Small intestine (tissue), 16 donors: ENCODE measurements at places on chromosomes 6 and 20. TPM values are rescaled to one million over a fixed set of nuclear protein-coding genes. Genes with fewer than 3 reads are reported as not detected.
A peak's percentile ranks its signal among the peaks of the same experiment; 100 is the strongest.

DNA sequence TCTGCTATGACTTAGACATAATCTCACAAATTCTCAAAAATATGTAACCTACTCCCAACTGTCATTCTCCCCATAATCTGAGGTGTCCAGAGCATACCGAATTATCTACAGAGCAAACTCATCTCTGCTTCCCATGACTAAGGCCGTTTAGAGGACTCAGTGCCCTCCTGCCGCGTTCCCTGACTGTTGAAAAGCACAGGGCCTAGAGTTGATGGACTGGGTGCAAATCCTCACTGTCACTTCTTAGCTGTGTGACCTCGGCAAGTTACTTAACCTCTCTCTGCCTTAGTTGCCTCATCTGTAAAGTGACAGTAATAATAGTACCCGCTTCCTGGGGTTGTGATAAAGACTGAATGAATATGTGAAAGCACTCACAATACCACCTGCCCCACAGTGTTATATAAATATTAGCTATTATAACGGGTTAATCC, 4.7 kb upstream of the TUBB2A start:
- H3K27ac ChIP-seq: peak overlapping the region; percentile 96
- H3K36me3 ChIP-seq: no peaks in the 10 kb centered on the region
- H3K27me3 ChIP-seq: no peaks in the 10 kb centered on the region
- H3K4me3 ChIP-seq: peak overlapping the region; percentile 54
- no peak for DNase-seq

- H3K27ac ChIP-seq: no peak overlapping the region
- no peaks in the 10 kb centered on the region for H3K27me3 ChIP-seq
Observed at GRCh38 chr6:105873211-105873704, 212.9 kb upstream of the PRDM1 start.

DNA sequence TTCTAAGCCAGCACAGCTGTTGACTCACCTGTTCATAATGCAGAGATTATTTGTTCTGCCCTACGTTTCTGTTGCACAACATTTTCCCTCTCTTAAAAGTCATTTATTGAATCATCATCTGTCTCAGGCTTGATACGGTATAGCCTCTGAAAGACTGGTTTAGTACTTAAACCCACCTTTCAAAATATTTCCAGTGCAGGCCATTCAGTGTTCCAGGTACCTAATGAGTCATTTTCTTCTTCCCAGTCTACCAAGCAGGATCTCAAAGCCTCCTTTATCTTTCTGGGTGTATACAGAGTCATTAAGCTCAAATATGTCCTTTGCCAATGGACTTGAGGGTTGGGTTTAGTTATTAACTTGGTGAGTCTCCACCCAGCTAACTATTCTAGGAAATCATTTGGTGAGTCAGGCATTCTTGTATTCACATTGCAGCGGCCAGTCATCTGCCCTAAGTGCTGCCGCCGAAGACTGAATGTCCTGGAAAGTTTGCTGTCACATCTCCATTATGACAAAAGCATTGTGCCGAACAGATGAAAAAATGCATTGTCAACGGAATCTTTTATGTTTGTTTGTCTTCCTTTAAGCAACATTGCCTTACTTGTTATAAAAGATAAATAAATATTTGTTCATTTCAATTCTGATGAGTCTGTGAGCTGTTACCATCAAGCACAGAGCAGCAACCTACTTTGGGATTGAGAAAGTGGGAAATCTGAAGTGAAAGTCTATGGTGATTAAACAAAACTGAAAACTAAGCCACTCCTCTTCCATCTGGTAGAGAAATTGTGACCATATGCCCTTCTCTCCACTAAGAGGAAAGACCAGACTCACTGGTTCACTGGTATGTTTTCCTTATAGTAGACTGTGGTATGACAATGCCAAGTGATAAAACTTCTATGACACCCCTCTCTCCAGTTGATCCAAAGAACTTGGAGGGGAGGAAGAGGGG, 14.3 kb upstream of the FAM135A start:
- H3K36me3 ChIP-seq: no peaks in the 10 kb centered on the region
- DNase-seq: peak; percentile 93
- peak overlapping the region; percentile 81 for H3K27ac ChIP-seq
- H3K4me1 ChIP-seq: no peaks in the 10 kb centered on the region

DNA sequence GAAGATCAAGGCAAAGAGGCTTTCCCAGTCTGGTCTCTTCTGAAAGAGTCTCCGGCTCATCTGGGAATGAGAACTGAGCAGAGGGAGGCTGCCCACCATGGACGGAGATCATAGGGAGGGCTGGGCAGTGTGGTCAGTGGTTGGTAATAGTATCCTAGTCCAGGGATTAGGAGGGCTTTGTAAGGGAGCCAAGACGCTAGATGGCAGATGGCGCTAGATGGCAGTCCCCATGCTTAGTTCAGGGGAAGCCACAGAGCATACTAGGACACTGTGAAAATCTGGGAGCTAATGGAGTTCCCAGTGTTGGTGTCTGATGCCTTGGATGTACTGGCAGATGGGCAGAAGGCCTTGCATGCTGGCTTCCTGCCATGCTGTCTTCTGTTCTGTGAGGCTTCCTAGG, 21.7 kb upstream of the DAAM2 start:
- no peak overlapping the region for H3K4me3 ChIP-seq
- H3K27me3 ChIP-seq: no peaks in the 10 kb centered on the region
- H3K4me1 ChIP-seq: no peaks in the 10 kb centered on the region
- H3K27ac ChIP-seq: no peak overlapping the region
- no peaks in the 10 kb centered on the region for H3K36me3 ChIP-seq

- no peaks in the 10 kb centered on the region for H3K27me3 ChIP-seq
- no peaks in the 10 kb centered on the region for H3K4me1 ChIP-seq
- DNase-seq: no peak
- no peak overlapping the region for H3K4me3 ChIP-seq
- no peak overlapping the region for H3K27ac ChIP-seq
- H3K36me3 ChIP-seq: no peaks in the 10 kb centered on the region
Observed at GRCh38 chr6:15577550-15578171, 85.2 kb downstream of the DTNBP1 start.

- peak overlapping the region; percentile 46 for H3K4me3 ChIP-seq
- no peaks in the 10 kb centered on the region for H3K27me3 ChIP-seq
- H3K36me3 ChIP-seq: no peaks in the 10 kb centered on the region
- no peak for DNase-seq
- no peaks in the 10 kb centered on the region for H3K4me1 ChIP-seq
Observed at GRCh38 chr20:8132484-8133309, 631 bp downstream of the PLCB1 start.

GRCh38 chr20:561437-562231, 18.0 kb upstream of the CSNK2A1 start:
- peak; percentile 78 for DNase-seq
- no peak overlapping the region for H3K4me3 ChIP-seq
- H3K36me3 ChIP-seq: no peaks in the 10 kb centered on the region
- peaks cover 4% of the 10 kb centered on the region for H3K27me3 ChIP-seq
- no peak overlapping the region for H3K27ac ChIP-seq

- H3K27me3 ChIP-seq: peaks cover 23% of the 10 kb centered on the region
- H3K4me1 ChIP-seq: peaks cover 6% of the 10 kb centered on the region
- H3K4me3 ChIP-seq: no peak overlapping the region
Observed at GRCh38 chr20:63578224-63579016, 4.4 kb upstream of the HELZ2 start.

- no peaks in the 10 kb centered on the region for H3K4me1 ChIP-seq
- no peak overlapping the region for H3K27ac ChIP-seq
- no peaks in the 10 kb centered on the region for H3K36me3 ChIP-seq
- no peak overlapping the region for H3K4me3 ChIP-seq
- DNase-seq: no peak
Observed at GRCh38 chr20:10619427-10619826, 54.4 kb downstream of the JAG1 start.

- H3K27me3 ChIP-seq: no peaks in the 10 kb centered on the region
- H3K27ac ChIP-seq: no peak overlapping the region
- DNase-seq: peak; percentile 52
- H3K4me1 ChIP-seq: no peaks in the 10 kb centered on the region
Observed at GRCh38 chr6:5866547-5867051, 140.1 kb downstream of the NRN1 start.

- no peaks in the 10 kb centered on the region for H3K27me3 ChIP-seq
- no peaks in the 10 kb centered on the region for H3K4me1 ChIP-seq
- DNase-seq: no peak
- peaks cover 42% of the 10 kb centered on the region for H3K36me3 ChIP-seq
- H3K27ac ChIP-seq: no peak overlapping the region
- H3K4me3 ChIP-seq: no peak overlapping the region
Observed at GRCh38 chr6:7296602-7297001, 16.4 kb downstream of the SSR1 start.

DNA sequence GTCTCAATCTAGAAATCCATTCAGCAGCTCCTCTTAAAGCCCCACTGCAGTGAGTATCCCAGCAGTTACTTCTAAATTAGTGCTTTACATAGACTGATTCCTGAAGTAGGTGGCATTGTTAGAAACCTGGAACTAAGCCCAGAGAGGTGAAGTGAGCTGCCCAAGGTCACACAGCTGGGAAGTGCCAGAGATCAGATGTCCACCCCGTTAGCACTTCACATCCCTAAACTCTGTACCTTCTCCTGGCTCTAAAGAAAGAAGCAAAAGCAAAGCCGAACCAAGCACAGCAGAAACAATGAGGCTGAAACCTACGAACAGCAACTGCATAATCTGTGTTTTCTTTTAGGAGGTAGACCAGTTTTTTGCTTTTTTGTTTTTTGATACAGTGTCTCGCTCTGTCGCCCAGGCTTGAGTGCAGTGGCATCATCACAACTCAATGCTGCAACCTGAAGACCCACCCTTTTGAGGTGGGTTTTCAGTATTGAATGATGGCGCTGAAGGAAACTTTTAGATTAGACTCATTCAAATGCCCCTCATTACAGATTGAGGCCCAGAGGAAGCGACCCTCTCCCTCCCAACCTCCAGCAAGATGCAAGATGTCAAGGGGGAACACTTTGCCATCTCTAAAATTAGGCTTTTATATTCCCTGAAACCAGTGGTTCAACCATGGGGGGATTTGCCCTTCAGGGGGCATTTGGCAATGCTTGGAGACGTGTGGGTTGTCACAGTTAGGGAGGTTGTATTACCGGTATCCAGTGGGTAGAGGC, 3.2 kb upstream of the ZMYND8 start:
- no peak for DNase-seq
- no peak overlapping the region for H3K4me3 ChIP-seq
- H3K36me3 ChIP-seq: no peaks in the 10 kb centered on the region
- no peaks in the 10 kb centered on the region for H3K27me3 ChIP-seq
- H3K27ac ChIP-seq: peak overlapping the region; percentile 98
- peaks cover 8% of the 10 kb centered on the region for H3K4me1 ChIP-seq

- peaks cover 2% of the 10 kb centered on the region for H3K36me3 ChIP-seq
- no peak for DNase-seq
- H3K4me1 ChIP-seq: no peaks in the 10 kb centered on the region
Observed at GRCh38 chr6:37488476-37488875, 11.2 kb downstream of the CCDC167 start.

The DSP gene
- polyA plus RNA-seq: 40.0 TPM

The EDN1 gene
- 7.3 TPM for polyA plus RNA-seq

The TRERF1 gene
- 3.5 TPM for polyA plus RNA-seq
